ENCODE measurements at places on chromosomes 16 and 17. TPM values are rescaled to one million over a fixed set of nuclear protein-coding genes. Genes with fewer than 3 reads are reported as not detected.
A peak's percentile ranks its signal among the peaks of the same experiment; 100 is the strongest.

DNA sequence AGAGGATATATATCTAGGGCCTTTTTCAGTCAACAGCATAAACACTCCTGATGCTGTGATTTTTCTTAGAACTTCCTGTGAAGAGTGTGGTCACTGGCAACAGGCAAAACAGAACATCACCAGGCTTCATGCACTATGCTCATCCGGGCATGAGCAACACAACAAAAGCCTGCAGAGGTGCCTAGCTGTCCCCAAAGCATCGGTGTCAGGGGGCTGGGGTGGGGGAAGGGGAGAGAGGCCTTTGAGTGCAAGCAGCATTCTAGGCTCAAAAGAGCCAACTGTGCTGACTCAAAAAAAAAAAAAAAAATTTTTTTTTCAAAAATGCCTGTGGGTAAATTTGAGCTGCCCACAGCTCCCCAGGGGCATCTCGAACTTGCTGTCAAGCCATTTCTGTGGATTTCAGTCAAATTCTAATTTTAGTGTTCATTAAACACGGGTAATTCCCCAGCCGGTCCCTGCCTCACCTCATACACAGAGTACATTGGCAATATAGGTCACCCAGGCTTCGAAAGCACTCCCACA lies 194.6 kb upstream of the DYNLRB2 start:
- DNase-seq, result peak; percentile 2

DNA sequence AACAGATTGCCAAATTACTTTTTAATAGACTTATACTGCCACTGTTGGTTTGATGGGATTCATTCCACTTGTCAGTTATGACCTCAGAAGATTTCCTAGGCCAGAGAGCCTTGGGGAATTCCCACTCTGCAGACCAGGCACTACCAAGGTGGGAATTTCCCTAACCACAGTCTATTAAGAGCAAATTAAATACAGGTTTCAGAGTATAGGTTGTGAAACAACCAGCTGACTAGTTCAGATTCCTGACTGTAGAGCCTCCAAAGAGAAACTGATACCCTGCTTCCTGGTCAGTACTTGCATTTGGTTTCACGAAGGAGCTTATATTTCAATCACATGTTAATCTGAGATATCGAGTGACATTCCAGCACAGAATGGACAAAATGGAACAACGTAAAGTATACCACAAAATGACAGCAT lies 186.5 kb downstream of the STX8 start:
- no peak for DNase-seq

- DNase-seq, result no peak
Measured at GRCh38 chr17:58148609-58149008, 425 bp downstream of the OR4D1 start.

- DNase-seq, result no peak
Measured at GRCh38 chr16:3920206-3920605, 39.7 kb upstream of the CREBBP start.

GRCh38 chr16:64035337-64035736 lies 1086.5 kb downstream of the CDH11 start:
- no peak for DNase-seq

DNA sequence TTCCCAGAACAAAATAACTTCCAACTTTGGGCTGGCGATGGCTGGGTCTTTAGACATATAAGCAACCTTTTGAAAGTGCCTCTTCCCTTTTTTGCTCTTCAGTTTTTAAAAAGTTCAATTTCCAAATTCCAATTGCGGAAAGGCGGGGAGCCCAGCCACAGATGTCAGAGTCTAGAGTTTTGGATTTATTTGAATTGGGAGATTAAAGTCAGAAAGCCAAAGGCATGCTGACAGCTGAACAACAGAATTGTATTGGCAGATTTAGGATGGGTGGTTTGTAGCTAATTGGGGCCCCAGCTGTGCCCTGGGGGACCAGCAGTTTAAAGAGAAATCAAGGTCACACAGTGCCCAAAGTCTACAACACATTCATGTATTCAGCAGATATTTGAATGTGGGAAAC lies 10.5 kb downstream of the YPEL2 start:
- DNase-seq, result no peak

GRCh38 chr17:69630056-69630635 lies 215.6 kb downstream of the MAP2K6 start:
- DNase-seq, result no peak

GRCh38 chr17:36036235-36036634 lies 18.5 kb upstream of the CCL23 start:
- DNase-seq, result no peak

DNA sequence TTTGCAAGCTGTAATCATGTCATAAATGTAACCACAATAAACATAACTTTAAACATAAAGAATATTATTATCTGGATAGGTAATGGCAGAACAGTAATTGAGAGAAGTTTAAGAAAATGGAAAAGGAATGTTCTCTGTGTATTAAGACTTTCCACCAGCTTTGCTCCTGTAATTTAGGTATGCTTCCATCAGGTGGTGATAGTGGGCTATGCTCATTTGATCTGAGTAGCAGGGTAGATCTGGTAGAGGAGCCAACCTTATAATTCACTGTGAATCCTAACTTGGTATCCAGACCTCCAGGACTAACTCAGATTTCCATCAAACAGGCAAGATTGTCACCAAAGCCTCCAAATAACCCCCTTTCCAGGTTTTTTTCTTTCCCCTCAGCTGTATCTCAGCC lies 137.9 kb upstream of the ZKSCAN2 start:
- no peak for DNase-seq

DNA sequence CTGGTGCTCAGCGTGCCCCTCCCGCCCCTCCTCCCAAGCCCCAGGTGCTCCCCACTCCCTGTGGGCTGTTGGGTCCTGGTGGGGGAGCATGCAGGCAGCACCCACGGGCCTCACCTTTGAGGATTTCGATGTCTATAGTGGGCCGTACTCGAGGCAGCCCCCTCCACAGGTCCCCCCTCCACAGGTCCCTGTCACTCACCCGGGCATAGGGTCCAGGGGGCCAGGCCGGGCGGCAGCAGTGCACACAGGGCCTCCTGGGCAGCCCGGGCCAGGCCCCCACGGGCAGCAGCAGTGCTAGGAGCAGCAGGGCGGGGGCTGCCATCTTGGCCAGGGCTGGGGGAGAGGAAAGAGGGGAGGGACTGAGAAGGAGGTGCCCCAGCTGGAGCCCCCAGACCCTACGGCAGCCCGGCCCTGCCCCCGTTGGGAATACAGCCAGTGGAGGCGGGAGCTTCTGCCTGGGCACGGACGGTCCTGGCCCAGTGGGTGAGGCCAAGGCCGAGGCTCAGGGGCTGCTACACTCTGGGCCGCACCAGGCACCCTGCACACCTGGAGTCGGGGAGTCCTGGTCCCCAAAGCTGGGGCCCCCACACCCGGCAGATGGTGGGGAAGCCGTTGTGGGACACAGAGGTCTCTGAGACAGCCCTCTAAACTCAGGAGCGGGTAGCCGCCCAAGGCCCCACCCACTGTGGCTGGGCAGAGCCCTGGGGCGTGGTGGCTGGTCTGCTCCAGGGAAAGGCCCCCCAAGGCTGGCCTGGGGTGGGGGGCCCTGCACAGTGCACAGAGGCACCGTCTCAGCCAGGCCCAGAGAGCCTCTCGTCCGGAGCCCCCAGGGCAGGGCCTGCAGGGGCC lies 1.2 kb downstream of the C1QTNF8 start:
- DNase-seq, result no peak

SULT1A4 gene
- total RNA-seq, result 3.7 TPM

CTF1 gene
- total RNA-seq, result 0.68 TPM

COG7 gene
- total RNA-seq, result 21.0 TPM

ABCC11 gene
- not detected for total RNA-seq
